ENCODE measurements at places on chromosomes 4 and X.
A peak's percentile ranks its signal among the peaks of the same experiment; 100 is the strongest.

DNA sequence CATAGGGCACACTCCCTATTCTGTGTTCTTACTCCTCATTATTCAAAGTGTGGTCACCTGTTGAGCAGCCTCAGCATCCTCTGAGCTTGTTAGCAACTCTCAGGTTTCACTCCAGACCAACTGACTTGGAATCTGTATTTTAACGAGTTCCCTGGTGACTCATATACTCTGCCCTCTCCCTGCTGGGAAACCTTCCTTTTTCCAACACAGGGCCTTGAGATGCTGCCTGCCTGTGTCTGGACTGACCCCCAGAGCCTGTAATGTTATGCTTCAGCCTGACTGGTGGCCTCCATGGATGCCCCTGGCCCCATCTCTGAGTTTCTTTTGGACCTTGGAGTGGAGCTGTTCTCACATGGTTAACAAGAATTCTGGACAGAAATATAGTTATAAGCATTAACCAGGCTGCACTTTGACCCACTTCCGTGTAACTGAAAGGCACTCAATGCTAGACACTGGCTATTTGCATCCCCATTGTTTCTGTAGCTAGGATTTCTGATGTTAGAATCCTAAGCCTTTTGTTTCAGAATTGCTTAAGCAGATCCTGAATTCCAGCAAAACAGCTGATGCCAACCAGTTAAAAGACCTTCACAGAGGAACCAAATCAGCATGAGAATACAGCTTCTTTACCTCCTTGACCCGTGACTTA lies 262.6 kb downstream of the STIM2 start:
- DNase-seq, result no peak

- DNase-seq, result no peak
Measured at GRCh38 chr4:37892641-37893040, 1.8 kb downstream of the TBC1D1 start.

- DNase-seq, result no peak
Measured at GRCh38 chrX:112512509-112512908, 167.2 kb downstream of the LHFPL1 start.

- no peak for DNase-seq
Measured at GRCh38 chr4:56731857-56732256, 50.8 kb upstream of the HOPX start.

DNA sequence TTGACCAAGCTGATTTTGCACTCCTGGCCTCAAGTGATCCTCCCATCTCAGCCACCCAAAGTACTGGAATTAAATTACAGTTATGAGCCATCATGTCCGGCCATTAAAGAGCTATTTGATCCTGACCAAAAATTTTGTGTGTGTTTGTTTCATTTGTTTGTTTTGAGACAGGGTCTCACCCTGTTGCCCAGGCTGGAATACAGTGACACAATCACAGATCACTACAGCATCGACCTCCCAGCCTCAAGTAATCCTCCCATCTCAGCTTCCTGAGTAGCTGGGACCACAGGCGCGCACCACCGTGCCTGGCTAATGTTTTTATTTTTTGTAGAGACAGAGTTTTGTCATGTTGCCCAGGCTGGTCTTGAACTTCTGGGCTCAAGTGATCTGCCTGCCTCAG lies 82.9 kb upstream of the RBPJ start:
- DNase-seq, result no peak

GRCh38 chr4:40178672-40179071 lies 18.2 kb upstream of the RHOH start:
- DNase-seq, result no peak

DNA sequence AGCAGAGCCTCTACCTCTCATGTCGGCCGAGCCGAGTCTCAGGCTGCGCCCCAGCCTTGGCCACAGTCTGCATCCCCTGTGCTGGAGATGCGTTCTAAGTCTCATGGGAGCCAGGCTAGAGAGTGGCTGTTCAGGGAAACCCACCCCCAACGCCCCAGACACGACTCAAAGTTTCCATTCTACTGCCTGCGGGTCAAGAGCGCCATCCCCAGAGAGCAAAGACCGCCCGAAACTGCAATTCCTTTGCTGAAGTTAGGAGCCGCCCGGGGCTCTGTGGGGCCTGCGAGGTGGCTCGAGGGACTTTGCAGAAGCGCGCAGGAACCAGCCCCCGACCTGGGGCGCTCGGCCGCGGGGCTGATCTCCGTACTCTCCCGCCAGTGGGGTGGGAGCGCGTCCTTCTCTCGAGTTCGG lies 10.0 kb upstream of the ELF4 start:
- DNase-seq, result no peak

GRCh38 chr4:184146951-184147350 lies 70.7 kb downstream of the ENPP6 start:
- DNase-seq, result no peak

GRCh38 chr4:8911316-8912088 lies 39.9 kb upstream of the HMX1 start:
- DNase-seq, result peak; percentile 67

DNA sequence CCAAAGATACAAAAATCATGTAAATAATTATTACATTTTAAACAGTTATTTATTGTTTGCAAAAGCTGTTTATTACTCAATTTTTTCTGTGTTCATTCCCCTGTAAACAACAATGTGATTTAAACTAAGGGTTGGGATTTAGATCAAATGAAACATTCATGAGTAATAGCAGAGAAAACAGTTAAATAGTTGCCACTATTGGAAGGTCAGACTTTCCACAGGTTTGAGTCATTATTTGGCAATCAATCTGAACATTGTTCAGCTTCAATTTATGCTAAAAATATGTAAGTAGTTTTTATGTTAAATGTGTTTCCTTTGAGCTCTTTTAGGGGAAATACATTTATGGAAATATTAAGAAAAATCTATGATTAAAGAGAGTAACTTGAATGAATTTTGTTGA lies 144.9 kb downstream of the STIM2 start:
- no peak for DNase-seq

DNA sequence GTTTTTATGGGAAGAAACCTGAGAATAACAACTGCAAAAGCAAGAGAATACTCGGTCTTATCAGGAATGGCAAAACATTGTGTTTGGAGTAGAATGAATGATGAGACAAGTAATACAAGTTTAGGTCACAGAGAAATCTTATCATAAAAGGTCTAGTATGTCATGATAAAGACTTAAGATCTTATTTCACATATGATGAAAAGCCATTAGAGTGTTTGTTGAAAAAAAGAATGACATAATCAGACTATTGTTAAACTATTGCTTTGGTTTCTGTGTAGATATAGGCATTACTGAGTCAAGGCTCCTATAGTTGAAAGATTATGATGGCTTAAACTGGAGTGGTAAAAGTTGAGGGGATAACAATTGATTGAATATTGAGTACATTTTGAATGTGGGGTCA lies 603.6 kb downstream of the CCSER1 start:
- no peak for DNase-seq

DNA sequence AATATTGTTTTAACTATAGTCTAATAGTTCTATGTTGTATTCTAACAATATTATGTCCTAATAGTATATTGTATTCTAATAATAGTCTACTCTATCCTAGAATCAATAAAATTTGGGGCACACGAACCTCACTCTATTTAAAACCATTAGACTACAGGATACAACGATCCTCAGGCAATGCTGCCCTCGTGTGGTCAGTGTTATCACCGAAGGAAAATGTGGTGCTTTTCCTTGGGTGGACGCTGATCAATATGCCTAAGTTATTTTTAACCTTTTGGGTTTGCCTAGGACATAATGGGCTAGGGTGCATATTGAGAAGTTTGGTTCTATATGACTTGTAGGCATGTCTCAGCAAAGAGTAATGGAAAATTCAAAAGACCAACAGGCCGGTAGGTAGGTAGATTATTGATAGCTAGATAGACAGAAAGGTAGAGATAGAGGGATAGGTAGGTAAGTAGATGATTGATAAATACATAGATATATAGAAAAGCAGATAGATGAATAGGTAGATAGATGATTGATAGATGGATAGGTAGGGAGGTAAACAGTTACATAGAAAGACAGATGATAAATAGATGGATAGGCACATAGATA lies 75.1 kb downstream of the PRKX start:
- DNase-seq, result peak; percentile 47

Measured in posterior cingulate gyrus (tissue), 11 donors.